Umbilical cord (tissue), 2 donors: ENCODE measurements at places on chromosomes 2 and 18. TPM values are rescaled to one million over a fixed set of nuclear protein-coding genes. Genes with fewer than 3 reads are reported as not detected.

DNA sequence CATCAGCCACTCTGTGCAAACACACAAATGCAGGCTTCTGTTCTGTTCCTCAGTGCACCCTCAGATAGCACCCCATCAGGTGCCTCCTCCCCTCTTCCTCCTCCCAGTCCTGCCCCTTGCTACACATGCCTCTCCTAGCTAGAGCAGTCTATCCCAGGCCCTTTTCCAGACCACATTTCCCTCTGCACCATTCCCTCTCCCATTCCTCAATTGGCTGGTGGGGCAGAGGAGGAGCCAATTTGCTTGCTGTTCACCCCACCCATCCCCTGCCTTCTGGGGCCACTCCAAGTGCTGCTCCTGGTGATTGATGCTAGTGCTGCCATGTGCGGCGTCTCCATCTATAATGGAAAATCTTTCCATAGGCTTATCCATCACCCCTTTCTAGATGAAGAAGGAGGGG, 5.4 kb downstream of the CFAP65 start:
- no peak for DNase-seq

- peak; percentile 30 for DNase-seq
Measured at GRCh38 chr2:32715981-32716380, 88.1 kb downstream of the TTC27 start.

Gene ERBB4
- 5.5 TPM for total RNA-seq

GRCh38 chr2:217079165-217079564, 219.3 kb upstream of the TNP1 start:
- no peak for DNase-seq

DNA sequence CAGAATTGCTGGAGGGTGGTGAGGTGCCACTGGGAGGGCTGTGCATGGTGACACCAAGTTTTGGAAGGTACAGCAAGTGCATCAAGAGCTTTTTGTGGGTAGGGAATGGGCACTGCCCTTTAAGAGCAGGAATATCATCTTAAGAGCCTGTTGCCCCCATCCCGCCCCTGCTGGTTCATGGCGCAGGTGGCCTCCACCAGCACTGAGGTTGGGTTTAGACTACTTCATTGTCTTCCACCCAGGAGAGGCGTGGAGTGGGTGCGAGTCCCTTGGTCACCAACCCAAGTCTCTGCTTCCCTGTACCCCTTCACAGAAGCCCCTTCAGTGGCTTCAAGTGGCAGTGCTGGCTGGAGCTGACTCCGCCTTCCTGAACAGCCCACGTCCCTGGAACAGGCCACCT, 7.8 kb downstream of the RNPEPL1 start:
- no peak for DNase-seq

GRCh38 chr2:47631306-47631705, 151.6 kb upstream of the MSH6 start:
- no peak for DNase-seq

- DNase-seq: no peak
Measured at GRCh38 chr2:3260959-3261358, 116.7 kb downstream of the EIPR1 start.

Gene LIMS4
- 10.8 TPM for total RNA-seq

DNA sequence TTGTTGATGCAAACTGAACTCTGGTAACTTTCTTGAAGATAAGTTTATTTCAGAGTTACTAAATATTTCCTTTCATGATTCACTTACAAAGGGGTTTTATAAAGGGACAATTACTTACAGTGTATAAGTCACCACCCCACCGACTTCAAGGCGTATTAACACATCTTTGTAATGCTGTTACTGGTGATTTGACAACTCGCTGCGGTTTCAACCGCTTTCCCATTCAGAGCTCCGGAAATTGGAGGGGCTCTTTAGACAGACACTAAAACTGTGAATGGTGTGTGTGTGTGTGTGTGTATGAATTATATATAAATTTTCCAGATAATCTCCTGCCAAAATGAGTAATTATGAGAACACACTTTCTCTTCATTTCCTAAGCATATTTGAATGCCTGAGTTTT, 4.9 kb downstream of the TM4SF20 start:
- no peak for DNase-seq

- DNase-seq: peak; percentile 73
Measured at GRCh38 chr2:100984892-100985307, 17.2 kb upstream of the RPL31 start.

DNA sequence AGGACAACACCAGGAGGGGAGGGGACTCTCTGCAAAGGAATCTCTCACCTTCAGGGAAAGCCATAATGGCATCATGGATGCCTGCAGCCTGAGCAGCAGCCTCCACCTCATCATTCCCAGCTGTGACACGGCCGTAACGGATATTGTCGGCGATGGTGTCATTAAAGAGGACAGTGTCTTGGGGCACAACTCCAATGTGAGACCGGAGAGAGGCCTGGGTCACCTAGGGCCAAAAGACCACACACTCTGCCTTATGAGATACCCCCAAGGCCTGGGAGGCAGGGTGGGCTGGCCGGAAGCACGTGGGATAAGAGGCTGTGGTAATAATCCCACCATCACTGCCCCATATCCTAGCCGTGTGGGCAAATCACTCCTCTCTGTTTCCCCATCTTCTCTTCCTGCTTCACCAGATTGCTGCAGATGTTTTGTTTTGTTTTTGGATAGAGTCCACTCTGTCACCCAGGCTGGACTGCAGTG, 4.3 kb downstream of the ZFAND2B start:
- no peak for DNase-seq

DNA sequence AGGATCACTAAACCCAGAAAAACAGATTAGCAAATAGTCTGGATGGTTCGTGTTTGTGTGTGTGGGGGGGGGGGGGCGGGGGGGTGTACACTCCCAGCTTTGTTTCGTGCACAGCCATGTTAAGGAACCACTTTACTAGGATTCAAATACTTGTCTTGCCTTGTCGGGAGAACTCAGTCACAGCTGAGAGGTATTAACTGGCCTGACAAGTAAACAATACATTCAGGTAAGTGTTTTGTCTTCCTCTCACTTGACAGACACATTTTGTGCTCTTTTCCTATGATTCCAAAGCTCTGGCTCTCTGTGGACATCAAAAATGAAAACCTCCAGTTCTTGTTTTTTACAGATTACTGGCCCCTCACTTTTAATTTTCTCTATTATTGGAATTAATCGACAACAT, 173.5 kb downstream of the LRP1B start:
- DNase-seq: no peak

- DNase-seq: no peak
Measured at GRCh38 chr2:40199771-40200170, 252.1 kb downstream of the SLC8A1 start.

Gene EPHA4
- total RNA-seq: 15.2 TPM

Gene ALKAL2
- not detected for total RNA-seq

DNA sequence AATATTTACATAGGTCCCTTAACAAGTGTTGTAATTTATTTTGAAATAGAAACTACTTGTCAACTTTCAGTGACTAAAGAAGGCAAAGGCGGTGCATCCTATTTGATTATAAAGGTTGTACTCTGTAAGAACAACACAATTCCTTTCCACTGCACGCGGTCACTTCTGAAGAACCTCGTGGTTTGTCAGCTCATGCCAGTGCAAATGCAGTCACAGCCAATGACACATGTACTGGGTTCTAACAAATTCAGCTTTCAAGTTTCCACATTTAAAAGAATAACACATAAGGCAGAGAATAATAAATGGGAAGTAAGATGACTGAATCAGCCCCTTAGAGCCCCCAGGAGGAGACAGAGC, 39.7 kb downstream of the CYB5A start:
- DNase-seq: no peak

GRCh38 chr2:96926791-96927190, 56.9 kb upstream of the SEMA4C start:
- no peak for DNase-seq

GRCh38 chr2:112718863-112719370, 1.9 kb upstream of the NT5DC4 start:
- DNase-seq: no peak

GRCh38 chr2:33412920-33413319, 63.5 kb upstream of the RASGRP3 start:
- peak; percentile 41 for DNase-seq

DNA sequence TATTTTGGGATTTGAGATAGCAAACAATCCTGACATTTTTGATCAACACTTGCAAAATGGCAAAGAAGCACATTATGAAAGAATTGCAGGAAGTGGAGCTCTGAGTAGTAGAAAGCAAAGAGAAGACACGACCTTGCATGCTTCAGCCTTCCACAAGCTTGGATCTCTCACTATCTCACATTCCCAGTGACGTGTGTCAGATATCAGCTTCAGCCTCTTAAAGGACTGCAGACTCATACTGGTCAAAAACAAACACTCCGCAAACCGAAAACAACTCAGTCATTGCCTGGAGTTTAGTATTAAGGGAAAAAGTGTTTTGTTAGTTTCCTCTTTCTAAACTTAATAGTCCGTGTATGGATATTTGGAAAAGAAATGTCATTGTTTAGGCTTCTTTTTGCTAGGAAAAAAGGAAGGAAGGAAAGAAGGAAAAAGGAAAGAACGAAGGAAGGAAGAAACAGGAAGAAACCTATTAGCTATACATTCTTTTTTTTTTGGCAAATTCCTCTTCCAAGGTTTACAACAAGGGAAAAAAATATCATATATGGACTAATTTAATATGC, 32.6 kb upstream of the SLC40A1 start:
- DNase-seq: peak; percentile 96

DNA sequence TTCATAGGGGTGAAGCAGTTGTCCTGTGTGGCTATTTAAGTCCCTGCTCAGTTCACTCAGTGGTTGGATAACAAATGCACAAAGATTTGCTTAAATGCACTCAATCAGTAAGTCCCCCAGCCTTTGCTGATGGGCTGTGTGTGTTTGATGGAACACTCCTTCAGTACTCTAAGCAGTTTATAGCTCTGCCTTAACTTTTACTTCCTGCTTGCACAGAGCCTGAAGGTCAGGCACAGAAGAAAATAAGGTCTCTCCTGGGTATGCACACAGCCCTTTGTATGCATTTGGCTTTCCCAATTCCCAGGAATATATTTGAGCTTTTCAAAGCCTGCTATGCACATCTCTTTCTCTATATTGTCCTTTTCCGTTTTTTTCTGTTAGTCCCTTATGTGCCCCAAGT, 208.7 kb upstream of the STK17B start:
- DNase-seq: no peak

Gene UGT1A7
- total RNA-seq: 3.6 TPM

DNA sequence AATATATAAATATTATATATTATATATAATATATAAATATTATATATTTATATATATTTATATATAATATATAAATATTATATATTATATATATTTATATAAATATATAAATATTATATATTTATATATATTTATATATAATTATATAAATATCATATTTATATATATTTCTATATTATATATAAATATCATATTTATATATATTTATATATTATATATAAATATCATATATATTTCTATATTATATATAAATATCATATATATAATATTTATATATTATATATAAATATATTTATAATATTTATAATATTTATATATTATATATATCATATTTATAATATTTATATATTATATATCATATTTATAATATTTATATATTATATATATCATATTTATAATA, 321.4 kb downstream of the CDH2 start:
- DNase-seq: no peak

GRCh38 chr18:34884436-34884835, 156.8 kb upstream of the MAPRE2 start:
- DNase-seq: no peak

Gene FAM124B
- total RNA-seq: 10.1 TPM

GRCh38 chr2:199378948-199379650, 78.6 kb downstream of the SATB2 start:
- peak; percentile 13 for DNase-seq

Gene CCBE1
- total RNA-seq: 2.4 TPM

Gene FHOD3
- 59.7 TPM for total RNA-seq

- no peak for DNase-seq
Measured at GRCh38 chr2:126761256-126761980, 105.5 kb downstream of the GYPC start.

GRCh38 chr2:183088061-183088460, 9.5 kb downstream of the DUSP19 start:
- no peak for DNase-seq

- DNase-seq: no peak
Measured at GRCh38 chr2:235616885-235617284, 123.0 kb downstream of the AGAP1 start.

- DNase-seq: no peak
Measured at GRCh38 chr2:131156452-131157149, 51.5 kb downstream of the PLEKHB2 start.

DNA sequence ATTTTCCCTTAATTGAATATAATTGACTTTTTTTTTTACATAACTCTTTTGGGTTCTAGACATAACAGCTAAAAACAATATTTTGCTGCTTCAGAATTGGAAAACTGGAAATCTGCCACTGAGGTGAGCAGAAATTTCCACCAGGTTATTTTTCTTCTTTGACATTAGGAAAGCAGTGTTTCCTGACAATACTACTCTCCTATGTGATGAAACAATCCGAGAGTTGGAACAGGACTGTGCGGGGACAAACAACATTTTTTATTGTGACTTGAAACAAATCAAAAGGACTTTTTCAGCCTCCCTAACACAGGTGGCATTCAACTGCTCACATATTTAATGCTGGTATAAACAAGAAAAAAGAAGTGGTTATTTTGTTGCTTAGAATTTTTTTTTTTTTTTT, 237.2 kb downstream of the RNF152 start:
- no peak for DNase-seq

GRCh38 chr18:67468038-67468437, 48.5 kb downstream of the DSEL start:
- DNase-seq: no peak

Gene TUBA4B
- 0.72 TPM for total RNA-seq

- DNase-seq: no peak
Measured at GRCh38 chr2:237456200-237456843, 30.7 kb upstream of the MLPH start.
